ENCODE measurements at places on chromosomes 3 and 15.

DNA sequence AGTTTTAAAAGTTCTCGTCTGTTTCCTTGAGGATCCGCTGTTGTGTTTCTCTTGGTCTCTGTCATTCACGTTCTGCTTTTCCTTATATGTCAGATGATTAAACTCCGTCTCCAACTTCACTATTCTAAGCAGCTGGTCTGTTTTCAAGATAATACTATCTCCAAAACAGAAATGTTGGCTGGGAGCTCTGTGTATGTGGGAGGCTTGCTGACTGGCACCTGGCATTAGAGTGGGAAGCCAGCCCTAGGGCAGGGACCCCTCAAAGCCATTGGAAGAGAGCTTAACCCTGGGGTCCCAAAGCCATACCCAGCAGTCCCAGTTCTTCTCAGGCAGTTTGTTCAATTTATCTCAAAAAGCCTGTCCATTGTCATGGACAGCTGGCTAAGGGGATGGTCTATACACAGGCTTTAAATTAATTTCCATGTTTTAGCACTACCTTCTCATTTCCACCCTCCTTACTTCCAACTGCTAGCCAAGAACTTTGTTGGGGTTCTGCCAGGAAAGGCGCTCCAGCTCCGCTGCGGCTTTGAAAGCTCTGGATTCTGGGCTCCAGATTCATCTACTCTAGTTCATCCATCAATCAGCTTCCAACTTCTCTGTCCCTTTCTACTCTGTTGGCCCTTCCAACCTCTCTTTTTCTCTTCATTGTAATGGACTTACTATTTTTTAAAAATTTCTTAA is 9.2 kb downstream of the BTBD1 start:
- no peak for DNase-seq

DNA sequence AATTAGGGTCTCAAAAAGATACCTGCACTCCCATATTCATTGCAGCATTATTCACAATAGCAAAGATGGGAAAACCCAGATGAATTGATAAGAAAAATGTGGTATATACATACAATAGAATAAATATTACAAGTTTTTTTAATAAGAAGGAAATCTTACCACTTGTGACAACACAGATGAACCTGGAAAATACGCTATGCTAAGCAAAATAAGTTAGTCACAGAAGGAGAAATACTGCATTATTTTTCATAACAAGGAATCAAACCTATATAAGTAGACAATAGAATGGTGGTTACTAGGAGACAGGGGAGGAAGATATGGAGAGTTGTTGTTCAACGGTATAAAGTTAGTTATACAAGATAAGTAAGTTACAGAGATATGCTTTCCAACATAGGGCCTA is 130.0 kb downstream of the GSK3B start:
- no peak for DNase-seq

GRCh38 chr3:61600195-61600594 is 38.8 kb downstream of the PTPRG start:
- no peak for DNase-seq

DNA sequence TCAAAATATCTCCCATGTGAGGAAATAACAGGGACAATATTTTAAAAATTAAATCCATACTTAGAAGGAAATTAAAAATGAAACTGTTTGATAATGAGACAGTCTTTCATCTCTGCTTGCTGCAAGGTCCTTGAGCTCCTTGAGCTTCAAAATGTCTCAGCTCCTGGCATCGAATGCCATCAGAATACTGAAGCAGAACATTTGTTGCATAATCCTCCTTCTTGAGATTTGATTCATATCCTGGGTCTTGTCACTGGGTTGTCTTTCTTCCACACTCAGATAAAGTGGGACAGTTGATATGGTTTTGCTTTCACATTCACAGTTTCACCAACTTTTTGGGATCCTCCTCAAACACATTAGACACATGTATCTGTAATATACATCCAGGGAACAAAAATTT is 27.8 kb downstream of the COL8A1 start:
- DNase-seq, result no peak

GRCh38 chr3:129985113-129985512 is 10.6 kb downstream of the TRH start:
- no peak for DNase-seq

DNA sequence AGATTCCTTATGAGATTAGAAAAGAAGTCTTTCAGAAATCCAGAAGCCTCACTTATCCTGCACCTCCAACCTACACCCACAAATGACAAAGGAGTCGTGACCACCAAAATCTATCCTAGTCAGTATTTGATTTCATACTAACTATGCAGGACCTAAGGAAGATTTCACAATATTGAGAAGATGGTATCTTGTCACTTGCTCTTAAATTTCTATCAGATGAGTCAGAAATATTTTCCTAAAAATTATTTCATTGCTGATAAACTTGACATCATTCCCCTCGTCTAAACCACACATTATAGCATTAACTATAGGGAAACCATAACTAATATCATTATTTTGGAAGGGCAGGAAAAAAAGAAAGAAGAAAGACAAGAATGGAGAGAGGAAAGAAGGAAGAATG is 138.0 kb upstream of the THBS1 start:
- no peak for DNase-seq

DNA sequence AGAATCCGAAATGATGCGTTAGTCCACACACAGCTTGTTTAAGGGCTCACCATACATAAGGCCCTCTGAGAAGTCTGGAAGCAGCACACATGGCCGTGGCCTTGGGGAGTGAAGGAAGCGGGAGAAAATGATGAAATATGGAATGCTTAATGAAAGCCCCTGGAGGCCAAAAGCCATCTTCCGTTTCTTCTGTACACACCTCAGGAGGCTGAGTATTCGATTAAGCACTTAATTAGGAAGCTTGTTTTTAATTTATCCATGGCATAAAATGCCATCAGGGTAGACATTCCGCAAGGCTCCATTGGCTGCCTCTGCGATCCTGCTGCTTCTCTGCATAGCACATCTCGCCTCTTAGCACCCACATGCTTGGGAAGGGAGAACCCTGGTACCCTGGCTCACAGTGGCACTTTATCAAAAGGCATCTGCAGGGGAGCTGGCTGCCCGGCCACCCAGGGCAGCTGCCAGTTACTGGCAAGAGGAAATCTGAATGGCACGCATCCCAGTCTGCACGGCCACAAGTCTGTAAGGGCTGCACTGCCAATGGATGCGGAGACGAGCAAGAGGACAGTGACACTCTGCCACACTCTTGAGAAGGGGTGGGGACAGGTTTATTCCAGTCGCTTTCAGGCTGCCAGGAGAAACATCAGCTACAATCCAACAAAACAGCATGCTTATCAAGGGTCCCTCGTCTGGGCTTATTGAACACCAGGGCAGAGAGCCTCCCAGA is 356.2 kb downstream of the OCA2 start:
- no peak for DNase-seq

- DNase-seq, result no peak
Measured at GRCh38 chr3:49717959-49718857, 1.3 kb downstream of the AMIGO3 start.

DNA sequence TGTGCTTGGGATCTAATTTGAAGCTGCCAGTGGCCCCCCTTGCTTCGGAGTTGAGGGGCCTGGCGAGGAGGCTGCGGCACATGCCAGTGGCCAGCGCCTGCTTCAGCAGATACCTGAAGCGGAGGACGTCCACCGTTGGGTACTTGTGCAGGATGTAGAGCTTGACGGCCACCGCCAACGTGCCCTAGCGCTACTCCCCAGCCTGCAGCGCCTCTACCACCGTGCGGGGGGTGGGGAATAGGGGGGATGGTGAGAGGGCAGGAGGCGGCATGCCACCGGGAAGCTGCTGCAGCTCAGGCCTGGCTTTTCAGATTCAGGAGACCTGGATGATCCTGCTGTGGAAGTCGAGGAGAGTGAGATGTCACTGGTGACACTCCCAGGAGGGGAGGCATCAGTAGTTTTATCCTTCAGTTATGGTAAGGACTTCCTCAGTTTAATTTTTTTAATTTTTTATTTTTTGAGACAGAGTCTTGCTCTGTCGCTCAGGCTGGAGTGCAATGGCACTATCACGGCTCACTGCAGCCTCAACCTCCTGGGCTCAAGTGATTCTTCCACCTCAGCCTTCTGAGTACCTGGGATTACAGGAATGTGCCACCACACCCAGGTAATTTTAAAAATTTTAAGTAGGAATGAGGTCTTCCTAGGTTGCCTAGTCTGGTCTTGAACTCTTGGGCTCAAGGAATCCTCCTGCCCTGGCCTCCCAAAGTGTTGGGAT is 150.6 kb upstream of the FRMD4B start:
- no peak for DNase-seq

- DNase-seq, result no peak
Measured at GRCh38 chr15:99956022-99956775, 223.0 kb upstream of the LYSMD4 start.

GRCh38 chr3:158167737-158168557 is 58.1 kb downstream of the RSRC1 start:
- DNase-seq, result no peak

DNA sequence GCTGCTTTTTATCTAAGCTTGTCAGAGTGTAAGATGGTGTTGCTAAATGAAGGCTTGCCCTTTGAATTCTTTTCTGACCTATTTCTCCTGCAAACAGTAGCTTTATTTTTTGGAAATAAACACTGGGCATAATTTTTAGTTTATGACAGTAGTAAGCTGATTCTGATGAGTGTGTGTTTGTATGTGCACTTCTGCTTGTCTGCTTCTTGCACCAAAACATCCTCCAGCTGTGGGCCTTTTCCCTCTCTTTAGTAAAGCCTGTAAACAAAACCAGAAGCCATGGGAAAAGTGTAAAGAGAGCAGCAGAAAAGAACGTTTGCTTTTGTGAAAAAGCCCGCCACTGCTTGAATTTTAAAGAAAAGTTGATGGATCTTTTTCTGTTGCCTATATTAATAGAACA is 136.4 kb upstream of the IL12A start:
- no peak for DNase-seq

Data from activated B cell treated with CpG ODN at 0.5 μM for 24 hours (primary cell).